ENCODE measurements at places on chromosomes 4 and X.

DNA sequence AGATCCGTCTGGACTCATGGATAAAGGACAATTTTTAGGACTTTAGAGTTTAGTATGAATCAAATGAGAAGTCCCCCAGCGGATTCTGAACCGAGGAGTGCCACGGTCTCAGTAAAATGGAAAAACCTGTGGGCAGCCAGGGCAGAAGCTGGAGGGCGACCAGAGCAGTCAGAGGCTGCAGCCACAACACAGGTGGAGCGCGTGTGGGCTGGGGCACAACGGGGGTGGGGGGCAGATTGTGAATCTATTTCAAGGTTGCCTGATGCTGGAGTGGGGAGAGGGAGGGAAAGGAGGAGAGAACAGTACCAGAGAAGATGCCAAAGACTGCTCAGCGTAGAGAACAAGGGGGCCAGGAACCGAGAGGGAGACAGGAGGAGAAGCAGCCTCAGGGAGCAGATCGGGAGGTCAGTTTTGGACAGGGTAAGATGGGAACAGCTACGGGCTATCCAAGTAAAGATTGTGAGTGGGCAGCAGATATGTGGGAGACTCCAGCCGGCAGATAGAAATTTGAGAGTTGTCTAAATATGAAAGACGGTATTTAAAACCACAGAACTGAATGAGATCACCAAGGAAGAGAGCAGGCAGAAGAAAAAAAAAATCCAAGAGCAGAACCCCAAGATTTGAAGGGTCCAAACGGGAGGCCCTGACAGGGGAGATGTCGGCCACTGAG is 9.5 kb downstream of the FAT1 start:
- DNase-seq: no peak

DNA sequence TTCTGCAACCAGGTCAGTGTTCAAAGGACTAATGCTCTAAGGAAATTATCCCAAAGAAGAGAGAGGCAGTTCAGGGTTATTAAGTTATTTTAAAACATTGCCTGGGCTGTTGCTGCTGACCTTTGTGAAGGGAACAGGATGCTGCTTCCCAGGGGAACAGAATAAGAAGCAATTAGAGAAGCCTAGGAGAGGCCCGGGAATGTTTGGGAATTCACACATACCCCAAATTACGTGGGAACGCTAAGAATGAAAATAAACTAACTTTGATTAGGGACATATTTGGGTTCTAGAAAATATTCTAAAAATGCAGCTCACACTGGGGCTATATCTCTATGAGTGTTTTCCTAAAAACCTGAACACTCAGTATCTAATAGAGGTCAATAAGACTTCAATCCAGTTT is 243.1 kb upstream of the FTHL17 start:
- no peak for DNase-seq

- no peak for DNase-seq
Observed at GRCh38 chr4:184447664-184448063, 26.7 kb downstream of the IRF2 start.

DNA sequence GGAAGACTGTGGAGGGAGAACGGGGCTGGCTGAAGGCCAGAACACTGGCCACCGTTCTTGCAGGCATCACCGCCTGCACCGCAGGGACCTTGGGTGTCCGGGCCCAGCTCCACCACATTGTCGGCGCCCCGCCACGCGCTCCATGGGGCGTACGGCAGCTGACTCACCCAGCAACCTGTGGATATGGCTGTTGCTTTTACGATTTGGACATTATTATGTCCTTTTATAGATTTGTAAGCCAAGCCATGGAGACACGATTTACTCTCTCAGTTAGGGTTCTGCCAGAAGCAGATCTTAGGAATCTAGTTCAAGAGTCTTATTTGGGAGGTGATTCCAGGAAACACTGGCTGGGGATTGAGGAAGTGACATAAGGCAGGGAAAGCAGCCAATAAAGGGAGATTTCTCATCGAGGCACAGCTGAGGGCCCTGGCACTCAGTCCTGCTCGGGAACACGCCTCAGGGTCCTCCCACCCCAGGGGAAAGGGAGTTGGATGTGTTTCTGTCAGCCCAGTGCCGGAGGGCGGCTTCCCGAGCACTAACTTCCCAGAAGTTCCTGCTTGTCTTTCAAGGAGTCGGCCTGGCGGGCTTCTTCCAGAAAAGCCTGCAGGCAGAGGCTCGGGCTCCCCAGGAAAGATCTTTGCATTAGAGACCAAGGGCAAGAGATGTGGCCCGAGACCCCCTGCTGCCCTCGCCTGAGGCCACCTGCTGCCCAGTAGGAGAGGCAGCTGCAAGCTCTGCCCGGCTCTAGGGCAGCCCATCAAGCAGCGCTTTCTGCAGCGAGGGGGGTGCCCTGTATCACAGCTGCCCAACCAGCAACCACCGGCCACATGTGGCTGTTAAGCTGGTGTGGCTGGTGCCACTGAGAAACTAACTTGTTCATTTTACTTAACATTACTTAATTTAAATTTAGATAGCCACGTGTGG is 52.9 kb downstream of the CRMP1 start:
- peak; percentile 74 for DNase-seq

GRCh38 chr4:95627024-95627605 is 78.3 kb upstream of the UNC5C start:
- no peak for DNase-seq

GRCh38 chrX:41116948-41117347 is 31.7 kb downstream of the USP9X start:
- DNase-seq: no peak

- no peak for DNase-seq
Observed at GRCh38 chrX:18075603-18076002, 145.1 kb downstream of the BEND2 start.

DNA sequence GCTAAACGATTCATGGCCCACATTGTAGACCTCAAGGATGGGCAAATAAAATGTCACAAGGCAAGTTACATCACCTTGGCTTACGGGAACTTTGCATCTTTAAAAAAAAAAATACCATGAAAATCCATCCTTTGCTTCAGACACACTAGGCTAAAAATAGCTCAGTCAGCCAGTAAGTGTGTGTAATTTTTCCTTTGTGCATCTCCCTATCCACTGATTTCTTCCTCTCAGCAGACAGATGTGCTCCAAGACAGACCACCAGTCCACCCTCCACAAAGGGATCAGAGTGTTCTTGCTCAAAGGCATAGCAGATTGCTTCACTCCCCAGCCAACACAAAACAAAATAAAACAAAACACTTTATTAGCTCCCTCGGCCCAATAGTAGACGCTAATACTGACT is 14.6 kb downstream of the LDB2 start:
- no peak for DNase-seq

GRCh38 chr4:188455062-188455752 is 316.0 kb downstream of the TRIML1 start:
- DNase-seq: no peak

- DNase-seq: no peak
Observed at GRCh38 chrX:53374222-53374820, 48.1 kb downstream of the SMC1A start.

DNA sequence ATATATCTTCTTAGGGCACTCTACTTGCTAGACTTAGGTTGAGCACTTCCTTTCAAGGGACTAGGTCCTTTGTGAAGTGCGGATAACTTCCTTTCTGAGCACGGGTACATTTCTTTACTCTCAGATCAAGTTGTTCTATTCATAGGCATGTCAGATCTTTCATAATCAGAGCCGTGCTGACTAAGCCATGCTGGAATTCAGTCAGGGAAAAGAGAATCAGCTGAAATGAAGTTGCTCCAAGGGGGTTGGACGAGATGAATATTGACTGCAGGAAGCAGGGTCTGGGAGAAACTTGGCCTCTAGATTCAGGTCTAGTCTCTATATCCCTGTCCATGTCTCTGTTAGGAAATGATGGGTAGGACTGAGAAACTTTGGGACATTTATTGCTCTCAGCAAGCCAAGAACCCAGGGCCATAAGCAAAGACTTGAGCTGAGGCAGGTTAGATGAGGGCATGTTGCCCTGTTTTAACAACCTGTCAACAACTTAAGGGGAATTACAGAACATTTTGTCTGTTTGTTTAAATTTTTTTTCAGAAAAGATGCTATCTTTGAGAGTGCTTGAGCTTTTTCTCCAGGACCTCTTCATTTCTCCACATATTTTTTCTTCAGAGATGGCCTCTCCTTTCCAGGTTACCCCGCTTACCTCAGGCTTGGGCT is 28.3 kb downstream of the AREG start:
- no peak for DNase-seq

DNA sequence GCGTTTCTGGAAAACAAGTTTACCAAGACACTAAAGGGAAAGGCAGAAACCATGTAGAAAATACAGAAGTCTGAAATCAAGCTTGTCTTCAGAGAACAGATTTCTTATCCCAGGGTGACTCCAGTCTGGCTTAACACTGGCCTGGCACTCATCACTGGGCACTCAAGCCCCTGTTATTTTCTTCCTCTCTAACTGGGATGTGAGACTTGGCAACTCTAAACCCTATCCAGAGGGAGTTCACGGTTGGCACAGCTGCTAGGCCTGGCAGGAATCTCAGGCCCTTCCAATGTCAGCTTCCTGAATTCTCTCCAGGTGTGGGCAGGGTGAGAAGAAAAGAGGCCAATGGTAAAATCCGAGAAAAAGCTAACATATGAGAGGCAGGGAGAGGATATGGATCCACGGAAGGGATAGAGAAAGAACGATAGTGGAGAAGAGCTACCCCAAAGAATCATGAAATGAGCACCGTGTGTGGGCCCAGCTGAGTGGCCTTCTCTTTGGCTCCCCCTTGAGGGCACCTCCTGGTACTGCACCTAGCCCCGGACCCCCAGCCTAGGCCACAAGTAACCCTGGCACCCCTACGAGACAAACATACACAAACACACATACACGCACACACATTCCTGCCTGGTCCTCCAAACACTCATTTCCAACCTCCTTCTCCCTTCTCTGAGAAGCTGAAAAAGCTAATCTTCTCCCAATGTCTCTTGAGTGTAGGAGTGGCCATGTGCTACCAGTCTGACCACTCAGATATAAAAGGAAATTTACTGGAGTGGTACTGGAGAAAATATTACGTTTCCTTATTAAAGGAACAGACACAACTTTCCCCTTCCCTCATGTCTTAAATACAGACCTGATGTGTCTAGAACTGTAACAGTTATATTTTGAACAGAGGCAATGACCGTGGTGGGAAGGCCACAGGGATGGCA is 16.6 kb upstream of the PTCHD1 start:
- no peak for DNase-seq

DNA sequence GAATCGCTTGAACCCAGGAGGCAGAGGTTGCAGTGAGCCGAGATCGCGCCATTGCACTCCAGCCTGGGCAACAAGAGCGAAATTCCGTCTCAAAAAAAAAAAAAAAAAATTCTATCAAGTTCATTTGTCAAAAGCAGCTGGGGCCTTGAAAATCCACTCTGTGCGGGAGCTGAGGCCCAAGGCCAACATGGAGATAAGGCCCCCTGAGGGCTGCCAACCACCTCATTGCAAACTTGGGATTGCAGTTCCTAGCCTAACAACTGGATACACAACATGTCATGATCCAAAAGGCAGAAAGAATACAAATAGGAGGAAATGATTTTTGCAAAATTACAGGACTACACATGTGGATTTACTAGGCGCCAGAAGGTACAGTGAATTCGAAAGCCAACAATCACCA is 22.5 kb upstream of the PRDX4 start:
- DNase-seq: no peak

DNA sequence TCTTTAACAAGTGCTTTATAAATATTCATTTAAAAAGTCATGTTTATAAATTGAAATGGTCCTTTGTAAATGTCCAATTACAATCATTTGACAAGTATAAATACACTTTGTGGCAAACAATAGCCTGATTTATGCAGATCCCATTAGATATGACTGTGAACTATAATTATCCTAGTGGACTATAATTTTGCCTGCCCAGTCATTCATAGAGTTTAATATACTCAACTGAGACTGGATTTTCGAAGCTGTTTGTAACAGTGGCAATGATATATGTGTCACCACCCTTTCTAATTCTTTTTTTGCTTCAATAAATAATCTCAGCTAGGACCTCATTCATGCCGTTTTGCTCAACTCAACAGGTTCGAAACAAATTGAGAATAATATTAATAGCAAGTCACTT is 732.0 kb downstream of the PCDH18 start:
- no peak for DNase-seq
